ENCODE measurements at places on chromosomes 16 and 17.

- no peak for DNase-seq
Measured at GRCh38 chr16:89081556-89081955, 12.1 kb upstream of the ACSF3 start.

DNA sequence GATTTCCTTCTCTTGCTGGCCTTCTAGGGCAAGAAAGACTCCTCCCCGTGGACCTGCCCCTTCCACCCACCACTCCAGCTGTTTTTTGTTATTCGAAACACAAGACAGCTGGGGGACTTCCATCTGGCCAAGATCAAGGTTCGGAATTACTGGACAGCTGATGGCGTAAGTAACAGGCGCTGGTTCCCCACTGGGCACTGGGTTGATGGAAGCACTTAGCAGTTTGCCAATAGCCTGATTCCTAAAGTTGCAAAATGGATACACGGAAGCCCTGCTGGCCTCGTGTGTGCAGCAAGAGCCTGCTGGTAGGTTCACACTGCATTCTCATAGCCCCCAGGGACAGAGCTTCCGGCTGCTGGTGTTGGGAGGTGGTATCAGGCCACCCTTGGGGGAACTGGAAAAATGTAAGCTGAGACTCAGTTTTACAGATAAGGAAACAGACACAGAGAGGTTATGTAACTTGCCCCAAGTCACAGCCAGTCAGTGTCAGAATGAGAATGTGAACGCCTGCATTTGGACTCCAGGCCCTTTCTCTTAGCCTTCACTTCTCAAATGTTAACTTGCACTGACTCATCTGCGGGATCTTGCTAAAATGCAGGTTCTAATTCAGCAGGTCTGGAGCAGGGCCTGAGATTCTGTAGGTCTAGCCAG lies 171.7 kb downstream of the KATNIP start:
- no peak for DNase-seq

GRCh38 chr16:67278773-67279295 lies 498 bp upstream of the PLEKHG4 start:
- DNase-seq = peak; percentile 54

- peak; percentile 64 for DNase-seq
Measured at GRCh38 chr16:67447508-67448076, 16.7 kb downstream of the HSD11B2 start.

GRCh38 chr16:67128417-67128816 lies 18.7 kb downstream of the PHAF1 start:
- no peak for DNase-seq

DNA sequence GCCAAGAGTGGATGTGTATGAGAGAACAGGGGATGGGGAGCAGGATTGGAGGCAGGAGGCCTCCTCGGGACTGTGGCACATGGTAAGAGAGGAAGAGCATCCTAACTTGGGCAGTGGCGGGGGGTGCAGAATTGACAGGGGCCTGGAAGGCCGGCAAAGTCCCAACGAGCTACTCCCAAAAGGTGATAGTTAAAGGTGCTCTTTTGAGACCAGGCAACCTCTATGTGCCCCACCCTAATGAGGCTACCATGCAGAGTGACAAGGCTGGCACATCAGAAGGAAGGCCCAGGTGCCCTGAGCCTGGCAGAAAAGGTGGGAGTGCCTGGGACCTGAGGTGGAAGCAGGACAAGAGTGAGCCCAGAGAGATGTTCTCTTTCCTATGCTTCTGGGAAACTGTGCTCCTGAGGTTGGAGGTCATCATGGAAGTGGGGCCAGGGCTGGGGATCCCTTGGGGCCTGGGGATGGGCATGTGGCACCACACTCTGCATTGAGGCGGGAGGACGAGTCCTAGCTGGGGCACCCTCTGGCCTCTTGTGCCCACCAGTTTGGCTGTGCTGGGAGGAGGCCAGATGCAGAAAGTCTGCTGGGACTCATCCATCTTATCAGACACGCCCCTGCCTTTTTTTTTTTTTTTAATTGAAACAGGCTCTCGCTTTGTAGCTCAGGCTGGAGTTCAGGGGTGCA lies 5.9 kb downstream of the RAB11FIP4 start:
- no peak for DNase-seq

Data from ELR (cell line).